Muscle of back (tissue), 13 donors: ENCODE measurements at places on chromosomes 12 and 14. TPM values are rescaled to one million over a fixed set of nuclear protein-coding genes. Genes with fewer than 3 reads are reported as not detected.

- no peak for DNase-seq
These were observed 169.9 kb downstream of the CRADD start for GRCh38 chr12:93846936-93847516.

DNA sequence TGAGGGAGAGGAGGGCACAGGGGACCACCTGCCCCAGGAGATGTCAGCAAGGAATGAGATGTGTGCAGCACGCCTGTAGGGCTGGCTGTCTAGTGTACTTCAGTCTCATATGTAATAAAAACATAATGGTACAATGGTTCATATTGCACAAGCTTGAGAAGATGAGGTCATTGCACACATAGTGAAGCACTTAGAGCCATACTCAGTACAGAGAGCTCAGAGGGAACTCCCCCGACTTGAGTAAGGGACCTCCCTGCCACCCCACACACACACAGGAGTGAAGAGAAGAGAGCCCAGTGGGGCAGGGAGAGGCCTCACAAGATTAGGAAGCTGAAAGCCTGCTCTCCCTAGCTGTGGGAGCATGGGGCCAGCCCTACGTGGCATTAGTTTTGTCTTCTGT lies 61.5 kb downstream of the SLC6A12 start:
- no peak for DNase-seq

Gene KRT75
- polyA plus RNA-seq: not detected

DNA sequence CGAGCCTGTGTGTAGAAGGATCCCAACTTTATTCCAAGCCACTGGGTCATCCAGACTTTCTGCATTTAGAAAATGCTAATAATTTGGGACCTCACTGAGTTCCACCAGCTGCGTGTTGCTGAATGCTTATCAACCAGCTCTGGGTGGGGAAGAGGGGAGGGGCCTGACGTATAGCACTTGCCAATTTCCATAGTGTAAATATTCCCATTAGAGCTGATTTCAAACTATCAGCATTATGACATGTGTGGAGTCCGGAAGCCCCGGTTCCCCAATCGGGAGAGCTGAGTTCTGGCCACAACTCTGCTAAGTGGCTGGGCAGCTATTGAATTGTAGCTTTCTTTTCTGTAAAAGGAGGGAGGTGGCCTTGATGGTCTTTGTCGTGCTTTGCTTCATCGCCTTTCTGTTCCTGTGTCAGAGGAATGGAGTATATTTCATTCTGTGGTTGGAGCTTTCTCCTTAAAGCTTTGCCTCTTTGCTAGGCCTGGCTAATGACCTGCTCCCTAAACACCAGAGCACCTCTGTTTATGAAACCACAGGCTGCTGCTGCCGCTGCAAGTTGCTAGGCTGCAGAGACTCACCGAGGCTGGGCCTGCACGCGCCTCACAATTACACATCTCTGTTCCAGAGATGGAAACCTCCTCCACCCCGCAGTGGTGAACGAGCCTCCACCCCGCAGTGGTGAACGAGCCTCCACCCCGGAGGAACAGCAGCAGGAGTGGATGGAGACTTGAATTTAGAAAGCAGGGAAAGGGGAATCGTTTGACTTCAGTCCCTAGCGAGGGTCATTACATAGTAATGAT lies 7.7 kb upstream of the BCL7A start:
- no peak for DNase-seq

DNA sequence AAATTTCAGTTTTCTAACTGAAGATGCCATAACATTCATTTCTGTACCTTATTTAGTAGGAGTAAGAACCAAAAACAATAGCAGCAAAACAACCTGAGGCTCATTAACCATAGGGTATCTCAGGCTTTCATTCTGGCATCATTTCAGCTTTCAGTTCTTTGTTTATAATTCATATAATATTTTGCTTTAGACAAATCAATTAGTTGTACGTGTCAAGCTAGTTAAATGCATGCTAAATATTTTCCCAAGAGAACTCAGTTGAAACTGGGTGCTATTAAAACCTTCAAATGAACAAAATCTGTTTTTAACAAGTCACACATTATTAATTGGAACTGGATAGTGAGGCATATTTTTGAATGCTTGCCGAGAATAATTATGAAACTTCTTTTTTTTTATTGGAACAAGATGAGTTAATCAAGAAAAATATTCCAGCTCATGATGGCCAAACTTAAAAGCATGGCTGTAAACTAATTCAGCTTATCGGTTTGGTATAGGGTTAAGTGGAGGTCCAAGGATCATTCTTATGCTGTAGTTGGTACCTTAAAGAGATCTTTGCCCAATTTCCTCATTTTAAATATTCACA lies 442.7 kb downstream of the BTG1 start:
- no peak for DNase-seq

Gene IFNG-AS1
- 0.45 TPM for polyA plus RNA-seq

DNA sequence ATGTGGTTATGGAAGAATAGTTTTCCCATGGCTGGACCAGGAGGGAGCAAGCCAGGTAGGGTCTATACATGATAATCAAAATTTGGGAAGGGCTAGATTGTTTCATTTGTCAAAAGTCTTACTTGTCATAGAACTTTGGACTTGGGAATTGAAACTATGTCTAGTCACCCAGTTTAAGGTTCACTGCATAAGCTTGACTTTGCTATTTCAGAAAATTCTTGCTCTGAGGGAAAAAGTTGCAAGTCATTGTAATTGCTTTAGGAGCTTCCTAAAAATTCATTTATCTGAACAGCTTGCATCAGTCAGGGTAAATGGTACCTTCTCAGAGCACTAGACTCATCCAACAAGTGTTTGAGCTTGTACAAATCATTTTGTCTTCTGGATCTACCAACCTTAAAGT lies 1194.7 kb downstream of the GALC start:
- DNase-seq: no peak

- DNase-seq: no peak
These were observed 154.7 kb downstream of the ETV6 start for GRCh38 chr12:11804130-11804529.

Gene CD4
- polyA plus RNA-seq: 7.5 TPM

Gene ADAMTS20
- polyA plus RNA-seq: 0.40 TPM

- DNase-seq: no peak
These were observed 947 bp downstream of the TMEM52B start for GRCh38 chr12:10179776-10180181.

GRCh38 chr14:57735276-57735675 lies 130.6 kb downstream of the SLC35F4 start:
- DNase-seq: no peak

Gene IPO4
- 25.1 TPM for polyA plus RNA-seq

GRCh38 chr12:128763395-128763794 lies 60.4 kb downstream of the SLC15A4 start:
- DNase-seq: no peak
